GM23248 (cell line): ENCODE measurements at places on chromosomes 11 and 22.
A peak's percentile ranks its signal among the peaks of the same experiment; 100 is the strongest.

DNA sequence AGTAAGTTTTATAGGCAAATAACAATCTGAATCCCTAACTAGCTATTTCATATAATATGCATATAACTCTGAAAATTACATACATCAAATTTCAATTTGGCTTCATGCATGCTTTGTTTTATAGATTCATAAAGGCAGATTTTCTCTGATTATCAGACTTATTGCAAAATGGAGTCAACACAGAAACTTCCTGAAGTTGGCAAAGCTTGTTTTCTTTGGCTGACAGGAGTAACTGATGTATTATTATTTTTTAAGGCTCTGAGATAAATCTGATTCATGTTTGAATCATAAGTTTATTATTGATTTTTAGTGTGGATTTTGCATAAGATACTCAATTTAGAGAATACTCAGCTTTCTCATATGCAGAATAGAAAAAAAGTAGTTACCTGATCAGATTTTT, 356.3 kb upstream of the CCDC90B start:
- H3K4me3 ChIP-seq: no peak overlapping the region
- no peaks in the 10 kb centered on the region for H3K27me3 ChIP-seq
- H3K36me3 ChIP-seq: no peaks in the 10 kb centered on the region
- H3K4me1 ChIP-seq: peaks cover 6% of the 10 kb centered on the region
- DNase-seq: no peak

- peak; percentile 86 for DNase-seq
- no peak overlapping the region for H3K4me3 ChIP-seq
- H3K27me3 ChIP-seq: no peaks in the 10 kb centered on the region
- peak overlapping the region; percentile 33 for H3K27ac ChIP-seq
These were observed 58.3 kb upstream of the VSTM5 start for GRCh38 chr11:93908689-93909088.

DNA sequence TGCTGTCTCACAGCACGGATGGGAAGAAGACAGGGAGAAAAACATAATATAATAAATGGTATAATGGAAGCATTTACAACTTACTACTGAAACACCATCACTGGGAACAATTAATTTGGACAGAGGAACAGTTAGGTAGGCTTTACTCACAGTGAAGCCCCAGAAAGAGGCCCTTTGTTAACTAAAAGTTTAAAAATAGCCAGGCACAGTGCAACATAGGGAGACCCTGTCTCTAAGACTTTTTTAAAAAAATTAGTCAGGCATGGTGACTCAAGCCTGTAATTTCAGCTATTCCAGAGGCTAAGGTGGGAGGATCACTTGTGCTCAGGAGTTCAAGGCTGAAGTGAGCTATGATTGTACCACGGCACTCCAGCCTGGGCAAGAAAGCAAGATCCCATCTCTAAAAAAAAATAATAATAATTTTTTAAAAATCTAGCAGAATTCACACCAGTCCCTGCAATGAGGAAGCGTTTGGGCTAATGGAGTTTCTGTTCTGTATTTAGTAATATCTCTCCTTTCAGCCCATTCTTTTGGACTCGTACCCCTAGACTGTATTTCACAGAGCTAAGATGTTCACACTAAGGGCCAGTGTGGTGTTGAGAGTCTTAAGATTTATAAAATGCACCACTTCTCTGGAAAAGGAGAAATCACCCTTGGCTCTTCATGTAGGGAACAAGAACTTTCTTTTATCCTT, 275.5 kb downstream of the SOX6 start:
- H3K27me3 ChIP-seq: peaks cover 13% of the 10 kb centered on the region
- no peaks in the 10 kb centered on the region for H3K36me3 ChIP-seq
- H3K4me1 ChIP-seq: no peaks in the 10 kb centered on the region
- H3K4me3 ChIP-seq: no peak overlapping the region
- H3K27ac ChIP-seq: no peak overlapping the region

- peaks cover 10% of the 10 kb centered on the region for H3K4me1 ChIP-seq
- H3K27ac ChIP-seq: no peak overlapping the region
- H3K27me3 ChIP-seq: no peaks in the 10 kb centered on the region
- H3K4me3 ChIP-seq: no peak overlapping the region
These were observed 12.3 kb downstream of the TNRC6B start for GRCh38 chr22:40189997-40190396.

DNA sequence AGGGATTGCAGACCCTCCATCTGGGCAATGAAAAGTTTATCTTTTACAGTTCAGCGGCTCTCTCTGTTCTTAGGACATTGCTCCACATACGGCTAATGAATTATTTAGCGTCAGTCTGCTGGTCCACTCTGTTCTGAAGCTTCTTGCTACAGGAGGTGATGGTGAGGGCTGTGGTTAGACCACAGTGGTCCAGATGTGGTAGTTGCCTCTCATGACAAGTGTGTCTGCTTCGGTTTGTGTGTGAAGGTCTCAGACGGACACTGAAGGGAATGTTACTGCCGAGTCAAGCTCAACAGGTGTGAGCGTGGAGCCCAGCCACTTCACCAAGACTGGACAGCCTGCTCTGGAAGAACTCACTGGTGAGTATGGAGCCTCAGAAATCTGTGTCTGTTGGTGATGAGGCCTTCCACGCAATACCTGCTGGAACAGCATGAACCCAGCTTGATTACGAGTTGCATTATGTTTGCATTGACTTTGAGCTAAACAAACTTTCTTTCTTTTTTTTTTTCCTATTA, 220.8 kb downstream of the DBX1 start:
- H3K4me3 ChIP-seq: no peak overlapping the region
- H3K4me1 ChIP-seq: peaks cover 15% of the 10 kb centered on the region
- no peak overlapping the region for H3K27ac ChIP-seq
- no peak for DNase-seq

DNA sequence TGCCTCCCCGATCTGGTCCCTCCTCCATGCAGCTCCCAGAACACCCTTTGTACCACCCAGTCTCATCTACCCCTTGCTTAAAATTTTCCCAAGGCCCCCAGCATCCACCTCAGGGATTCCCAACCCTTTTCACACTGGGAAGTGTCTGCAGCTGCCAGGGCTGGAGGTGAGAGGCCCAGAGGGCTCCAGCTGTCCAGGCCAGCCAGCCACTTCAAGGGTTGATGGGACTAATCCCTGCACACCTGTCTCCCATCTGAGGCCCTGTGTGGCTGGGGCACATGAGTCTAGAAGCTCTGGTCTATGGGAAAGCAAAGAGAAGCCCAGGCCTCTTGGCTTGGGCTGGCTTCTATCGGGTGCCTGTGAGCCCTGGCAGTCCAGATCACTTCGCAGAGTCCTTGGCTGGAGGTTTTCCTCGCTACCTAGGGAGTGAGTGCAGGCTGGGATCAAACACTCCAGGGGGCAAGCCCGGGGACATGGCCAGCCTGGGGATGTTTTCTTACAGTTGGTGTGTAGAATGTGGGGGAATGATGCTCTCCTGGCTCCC, 41.1 kb upstream of the TPBGL start:
- no peak overlapping the region for H3K4me3 ChIP-seq
- H3K27ac ChIP-seq: no peak overlapping the region
- H3K4me1 ChIP-seq: no peaks in the 10 kb centered on the region
- H3K36me3 ChIP-seq: no peaks in the 10 kb centered on the region
- H3K27me3 ChIP-seq: peaks cover 23% of the 10 kb centered on the region

DNA sequence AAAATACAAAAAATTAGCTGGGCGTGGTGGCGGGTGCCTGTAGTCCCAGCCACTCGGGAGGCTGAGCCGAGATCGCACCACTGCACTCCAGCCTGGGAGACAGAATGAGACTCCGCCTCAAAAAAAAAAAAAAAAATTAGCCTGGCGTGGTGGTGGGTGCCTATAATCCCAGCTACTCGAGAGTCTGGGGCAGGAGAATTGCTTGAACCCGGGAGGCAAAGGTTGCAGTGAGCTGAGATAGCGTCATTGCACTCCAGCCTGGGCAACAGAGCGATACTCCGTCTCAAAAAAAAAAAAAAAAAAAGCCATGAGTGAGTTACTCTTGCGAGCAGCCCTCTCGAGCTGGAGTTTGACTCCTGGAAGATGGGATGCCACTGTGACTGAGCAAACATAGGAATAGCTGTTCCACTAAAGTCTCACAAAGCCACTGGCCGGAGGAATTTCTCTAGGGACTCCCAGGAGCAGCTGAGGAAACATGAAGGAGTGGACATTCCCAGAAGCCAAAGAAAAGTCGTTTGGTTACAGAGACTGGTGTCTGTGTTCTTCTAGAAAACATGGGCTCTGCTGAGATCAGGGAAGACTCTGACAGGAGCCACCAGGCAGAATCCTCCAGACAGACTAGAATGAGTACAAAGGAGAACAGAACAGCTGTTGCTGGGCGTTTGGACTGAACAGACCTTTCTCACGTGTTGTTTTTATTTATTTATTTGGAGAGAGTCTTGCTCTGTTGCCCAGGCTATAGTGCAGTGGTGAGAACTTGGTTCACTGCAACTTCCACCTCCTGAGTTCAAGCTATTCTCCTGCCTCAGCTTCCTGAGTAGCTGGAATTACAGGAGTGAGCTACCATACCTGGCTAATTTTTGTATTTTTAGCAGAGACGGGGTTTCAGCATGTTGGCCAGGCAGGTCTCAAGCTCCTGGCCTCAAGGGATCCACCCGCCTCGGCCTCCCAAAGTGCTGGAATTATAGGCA, 32.4 kb upstream of the MYH9 start:
- H3K4me3 ChIP-seq: no peak overlapping the region
- peaks cover 24% of the 10 kb centered on the region for H3K4me1 ChIP-seq

- peak; percentile 51 for DNase-seq
- no peaks in the 10 kb centered on the region for H3K27me3 ChIP-seq
- H3K4me3 ChIP-seq: no peak overlapping the region
- peak overlapping the region; percentile 53 for H3K27ac ChIP-seq
These were observed 24.3 kb downstream of the BCR start for GRCh38 chr22:23204541-23205157.

- no peak overlapping the region for H3K4me3 ChIP-seq
- no peaks in the 10 kb centered on the region for H3K36me3 ChIP-seq
- peaks cover 4% of the 10 kb centered on the region; the same call in 1 of the 2 replicates for H3K4me1 ChIP-seq
- H3K27ac ChIP-seq: no peak overlapping the region
- no peaks in the 10 kb centered on the region for H3K27me3 ChIP-seq
These were observed 168.8 kb upstream of the CADM1 start for GRCh38 chr11:115672999-115673411.

DNA sequence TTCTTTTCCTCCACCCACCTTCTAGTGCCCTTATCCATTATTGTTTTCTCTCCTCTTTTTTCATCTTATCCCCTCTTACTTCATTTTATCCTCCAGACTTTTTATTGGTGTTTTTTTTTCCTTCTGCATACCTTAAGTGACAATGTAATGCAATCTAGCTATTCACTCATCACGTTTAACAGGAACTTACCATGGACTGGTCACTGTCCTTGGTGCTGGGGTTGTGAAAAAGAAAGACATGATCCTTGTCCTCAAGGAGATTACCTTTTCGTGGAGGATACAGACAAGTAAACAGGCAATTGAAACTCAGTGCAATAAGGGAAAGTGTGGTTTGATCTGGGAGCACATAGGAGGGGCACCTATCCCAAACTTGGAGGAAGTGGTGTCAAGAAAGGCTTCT, 20.7 kb downstream of the SYT9 start:
- no peaks in the 10 kb centered on the region for H3K27me3 ChIP-seq
- no peaks in the 10 kb centered on the region for H3K36me3 ChIP-seq
- H3K4me3 ChIP-seq: no peak overlapping the region
- H3K4me1 ChIP-seq: no peaks in the 10 kb centered on the region

GRCh38 chr11:31711137-31711536, 100.0 kb downstream of the PAX6 start:
- H3K4me3 ChIP-seq: no peak overlapping the region
- H3K27me3 ChIP-seq: no peaks in the 10 kb centered on the region
- H3K4me1 ChIP-seq: no peaks in the 10 kb centered on the region
- no peak for DNase-seq
- H3K27ac ChIP-seq: no peak overlapping the region

DNA sequence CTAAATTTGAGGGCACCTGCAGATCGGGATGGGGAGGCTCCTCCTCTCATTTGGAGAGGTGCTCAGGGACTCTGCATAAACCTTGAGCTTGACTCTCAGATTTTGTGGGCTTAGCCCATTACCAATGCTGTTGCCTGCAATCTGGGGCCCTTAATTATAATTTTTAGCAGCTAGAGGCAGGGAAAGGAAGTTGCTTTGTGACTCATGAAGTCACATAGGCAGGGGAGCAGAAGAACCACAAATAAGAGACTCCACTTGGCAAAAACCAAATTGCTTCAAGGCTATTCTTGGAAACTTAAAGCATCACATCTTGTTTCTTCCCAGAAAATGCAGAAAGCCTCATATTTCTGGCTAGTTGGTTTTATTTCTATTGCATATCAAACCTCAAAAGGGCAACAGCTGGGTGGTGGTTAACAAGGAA, 46.9 kb downstream of the MICAL2 start:
- no peaks in the 10 kb centered on the region for H3K27me3 ChIP-seq
- DNase-seq: peak; percentile 83

DNA sequence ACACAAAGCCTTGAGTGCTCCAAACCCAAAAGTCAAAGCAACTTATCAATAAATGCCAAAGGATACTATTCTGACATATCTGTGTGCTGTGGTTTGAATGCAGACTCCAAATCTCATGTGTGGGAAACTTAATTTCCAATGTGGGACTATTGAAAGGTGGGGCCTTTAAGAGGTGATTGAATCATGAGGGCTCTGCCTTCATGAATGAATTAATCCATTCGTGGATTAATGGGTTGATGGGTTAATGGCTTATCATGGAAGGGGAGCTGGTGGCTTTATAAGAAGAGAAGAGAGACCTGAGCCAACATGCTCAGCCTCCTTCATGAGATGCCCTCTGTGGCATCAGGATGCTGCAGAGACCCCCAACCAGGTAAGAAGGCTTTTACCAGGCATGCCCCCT, 16.8 kb upstream of the ZNF280A start:
- H3K27ac ChIP-seq: no peak overlapping the region
- no peaks in the 10 kb centered on the region for H3K4me1 ChIP-seq

DNA sequence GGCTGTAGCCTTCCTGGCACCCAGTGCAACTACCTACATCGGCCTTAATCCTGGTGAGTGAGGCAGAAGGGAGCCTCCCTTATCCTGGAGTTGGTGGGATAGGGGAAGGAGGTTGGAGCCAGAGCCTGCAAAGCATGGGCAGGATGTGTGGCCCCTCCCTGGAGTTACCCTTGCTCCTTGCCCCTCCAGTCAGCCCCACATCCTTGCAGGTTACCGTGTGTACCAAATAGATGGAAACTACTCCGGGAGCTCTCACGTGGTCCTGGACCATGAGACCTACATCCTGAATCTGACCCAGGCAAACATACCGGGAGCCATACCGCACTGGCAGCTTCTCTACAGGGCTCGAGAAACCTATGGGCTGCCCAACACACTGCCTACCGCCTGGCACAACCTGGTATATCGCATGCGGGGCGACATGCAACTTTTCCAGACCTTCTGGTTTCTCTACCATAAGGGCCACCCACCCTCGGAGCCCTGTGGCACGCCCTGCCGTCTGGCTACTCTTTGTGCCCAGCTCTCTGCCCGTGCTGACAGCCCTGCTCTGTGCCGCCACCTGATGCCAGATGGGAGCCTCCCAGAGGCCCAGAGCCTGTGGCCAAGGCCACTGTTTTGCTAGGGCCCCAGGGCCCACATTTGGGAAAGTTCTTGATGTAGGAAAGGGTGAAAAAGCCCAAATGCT, 3.9 kb downstream of the SMPD1 start:
- no peaks in the 10 kb centered on the region for H3K27me3 ChIP-seq
- H3K4me1 ChIP-seq: peaks cover 15% of the 10 kb centered on the region
- no peak for DNase-seq
- H3K4me3 ChIP-seq: no peak overlapping the region
